Tracheal epithelial cell (primary cell): ENCODE measurements at places on chromosomes 7 and 10. TPM values are rescaled to one million over a fixed set of nuclear protein-coding genes. Genes with fewer than 3 reads are reported as not detected.

Gene LAMB4
- under 0.01 TPM in 1 of 2 replicates, not detected in the other for total RNA-seq

Gene CFAP58
- 0.43 and 0.48 TPM in 2 replicates for total RNA-seq

Gene GPR26
- not detected in 2 replicates for total RNA-seq

Gene PSTK
- total RNA-seq, result 3.6 and 4.7 TPM in 2 replicates

Gene EPDR1
- 16.4 and 20.0 TPM in 2 replicates for total RNA-seq
